ENCODE measurements at places on chromosomes 7 and 10. TPM values are rescaled to one million over a fixed set of nuclear protein-coding genes. Genes with fewer than 3 reads are reported as not detected.

Gene ZC3HAV1L
- 2.6 TPM for total RNA-seq

Gene TLL2
- 0.06 TPM for total RNA-seq

Gene TSPAN15
- total RNA-seq = 4.2 TPM

Gene VPS50
- 32.4 TPM for total RNA-seq

Gene FAS
- total RNA-seq = 92.9 TPM

Gene MRPL43
- total RNA-seq = 48.4 TPM

Gene PRPS1L1
- total RNA-seq = 0.13 TPM

Gene OLAH
- under 0.01 TPM for total RNA-seq

Gene CCDC3
- 21.1 TPM for total RNA-seq

Gene DGKI
- 5.3 TPM for total RNA-seq

Gene INTS1
- total RNA-seq = 33.8 TPM

Gene CYP2C8
- not detected for total RNA-seq

Gene NUDT13
- total RNA-seq = 1.3 TPM

Gene AGAP9
- 2.0 TPM for total RNA-seq

Gene STN1
- total RNA-seq = 50.6 TPM

Gene EPO
- total RNA-seq = not detected
